ENCODE measurements at places on chromosomes 1 and 21.

DNA sequence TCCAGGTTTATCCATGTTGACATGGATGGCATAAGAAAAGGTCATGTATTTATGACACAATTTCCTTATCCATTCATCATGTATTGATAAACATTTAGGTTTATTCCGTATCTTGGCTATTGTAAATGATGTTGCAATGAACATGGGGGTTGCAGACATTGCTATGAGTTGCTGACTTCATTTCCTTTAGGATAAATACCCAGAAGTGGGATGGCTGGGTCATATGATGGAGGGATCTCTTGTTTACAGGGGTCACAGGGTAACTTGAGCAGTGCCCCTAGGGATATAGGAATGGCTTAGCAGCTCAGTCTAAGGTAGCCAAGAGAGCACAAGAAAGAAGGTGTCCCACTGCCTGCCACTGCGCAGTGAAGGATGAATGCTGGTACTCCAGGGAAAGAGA, 229.6 kb upstream of the COA6 start:
- no peak for DNase-seq

GRCh38 chr1:966704-967300, 520 bp downstream of the PLEKHN1 start:
- DNase-seq, result no peak

DNA sequence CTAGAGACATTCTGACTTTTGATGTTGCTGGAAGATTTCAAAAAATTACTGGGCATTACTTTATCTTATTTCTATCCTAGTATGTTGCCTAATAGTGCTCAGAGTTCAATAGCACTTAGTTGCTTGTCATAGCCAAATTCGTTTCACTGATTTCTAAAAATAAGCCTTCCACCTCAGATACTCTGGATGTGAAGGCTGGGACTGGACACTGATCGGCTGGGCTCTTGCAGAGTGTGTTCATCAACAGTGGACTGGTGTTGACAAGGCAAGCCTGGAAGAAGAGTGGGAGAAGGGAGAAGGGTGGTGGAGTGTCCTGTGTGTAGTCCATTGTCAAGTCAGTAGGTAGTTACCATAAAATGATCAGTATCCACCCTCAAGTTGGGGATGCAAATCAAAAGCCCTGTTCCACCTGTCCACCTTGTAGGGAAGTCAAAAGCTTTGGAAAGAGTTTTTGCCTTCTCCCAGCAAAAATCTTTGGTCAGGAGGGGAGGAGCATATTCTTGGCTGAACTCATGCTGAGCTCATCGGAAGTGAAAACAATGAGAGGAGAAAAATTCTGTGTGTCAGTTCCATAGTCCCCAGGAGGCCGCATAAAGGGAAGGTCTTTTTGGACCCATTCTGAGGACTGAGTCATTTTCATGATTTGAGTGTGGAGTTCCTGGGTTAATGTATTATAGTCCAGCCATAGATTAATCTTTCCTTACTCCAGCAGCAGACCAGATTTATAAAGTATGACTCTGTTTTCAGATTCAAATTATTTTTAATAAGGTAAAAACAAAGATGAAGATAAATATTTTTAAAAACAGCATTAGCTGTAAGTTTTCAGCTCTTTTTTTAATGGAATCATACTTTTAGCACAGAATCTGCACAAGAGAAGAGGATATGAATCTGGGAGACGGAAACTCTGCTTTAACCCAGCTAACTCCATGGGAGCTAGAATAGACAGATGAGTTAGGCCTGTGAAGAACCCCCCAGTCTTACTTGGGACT, 99.5 kb upstream of the BMP8A start:
- no peak for DNase-seq

DNA sequence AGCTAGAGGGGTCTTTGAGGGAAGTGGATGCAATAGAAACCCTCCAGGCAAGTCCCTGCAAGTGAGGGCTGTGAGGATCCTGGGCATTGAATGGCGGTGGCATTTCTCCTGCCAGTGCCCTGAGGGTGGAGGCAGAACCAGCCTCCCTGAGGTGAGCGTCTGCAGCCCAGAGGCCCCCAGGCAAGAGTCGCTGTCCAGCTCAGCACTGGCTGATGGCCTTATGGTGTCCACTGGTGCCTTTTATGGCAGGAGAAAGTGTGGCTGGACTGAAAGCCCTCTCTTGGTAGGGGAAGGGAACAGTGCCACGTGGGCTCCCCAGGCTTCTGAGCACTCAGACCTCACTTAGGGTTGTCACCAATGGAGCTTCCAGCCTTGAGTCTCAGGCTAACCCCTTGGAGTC, 77.3 kb downstream of the SH3BGR start:
- no peak for DNase-seq

DNA sequence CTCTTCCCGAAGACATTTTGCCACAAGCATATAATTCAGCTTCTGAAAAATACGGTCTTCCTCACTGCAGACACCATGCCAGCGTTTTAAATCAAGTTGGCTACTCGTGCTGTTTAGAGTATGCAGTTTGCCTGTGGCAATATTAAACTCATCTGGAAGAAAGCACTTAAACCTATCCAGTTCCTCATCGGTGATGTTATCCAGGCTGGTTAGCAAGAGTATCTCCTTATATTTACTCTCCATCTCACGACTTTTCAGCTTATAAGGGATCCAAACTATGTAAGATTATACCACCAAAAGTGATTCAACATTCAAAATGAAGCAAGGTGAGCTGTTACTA, 9.7 kb upstream of the IFI16 start:
- no peak for DNase-seq

DNA sequence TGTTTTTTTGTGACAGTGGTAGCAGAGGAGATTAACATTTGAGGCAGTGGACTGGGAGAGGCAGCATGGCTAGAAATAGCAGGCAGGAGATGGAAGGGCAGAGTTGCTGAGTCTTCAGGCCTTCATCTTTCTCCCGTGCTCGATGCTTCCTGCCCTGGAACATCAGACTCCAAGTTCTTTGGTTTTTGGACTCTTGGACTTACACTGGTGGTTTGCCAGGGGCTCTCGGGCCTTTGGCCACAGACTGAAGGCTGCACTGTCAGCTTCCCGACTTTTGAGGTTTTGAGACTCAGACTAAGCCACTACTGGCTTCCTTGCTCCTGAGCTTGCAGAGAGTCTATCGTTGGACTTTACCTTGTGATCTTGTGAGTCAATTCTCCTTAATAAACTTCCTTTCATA, 24.2 kb upstream of the LEFTY2 start:
- no peak for DNase-seq

GRCh38 chr1:60427194-60427593, 353.6 kb upstream of the C1orf87 start:
- no peak for DNase-seq

- DNase-seq, result no peak
Measured at GRCh38 chr1:41658431-41659158, 174.1 kb upstream of the EDN2 start.
